ENCODE measurements at places on chromosomes 12 and 14.

DNA sequence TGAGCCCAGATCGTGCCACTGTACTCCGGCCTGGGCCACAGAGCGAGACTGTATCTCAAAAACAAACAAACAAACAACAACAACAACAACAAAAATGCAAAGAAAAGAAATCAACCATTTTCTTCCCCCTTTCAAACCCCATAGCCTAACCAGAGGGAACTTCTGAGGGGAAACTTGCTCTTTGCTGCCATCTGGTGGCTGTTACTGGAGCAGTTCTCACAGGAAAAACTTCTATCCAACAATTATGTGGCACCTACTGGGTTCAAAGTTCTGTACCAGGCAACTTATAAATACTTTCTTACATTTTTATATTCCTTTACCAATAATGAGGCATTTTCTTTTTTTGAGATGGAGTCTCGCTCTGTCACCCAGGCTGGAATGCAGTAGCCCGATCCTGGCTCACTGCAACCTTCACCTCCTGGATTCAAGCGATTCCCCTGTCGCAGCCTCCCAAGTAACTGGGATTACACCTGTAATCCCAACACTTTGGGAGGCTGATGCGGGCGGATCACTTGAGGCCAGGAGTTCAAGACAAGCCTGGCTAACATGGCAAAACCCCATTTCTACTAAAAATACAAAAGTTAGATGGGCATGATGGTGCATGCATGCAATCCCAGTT lies 50.9 kb upstream of the BICDL1 start:
- DNase-seq, result peak; percentile 52

DNA sequence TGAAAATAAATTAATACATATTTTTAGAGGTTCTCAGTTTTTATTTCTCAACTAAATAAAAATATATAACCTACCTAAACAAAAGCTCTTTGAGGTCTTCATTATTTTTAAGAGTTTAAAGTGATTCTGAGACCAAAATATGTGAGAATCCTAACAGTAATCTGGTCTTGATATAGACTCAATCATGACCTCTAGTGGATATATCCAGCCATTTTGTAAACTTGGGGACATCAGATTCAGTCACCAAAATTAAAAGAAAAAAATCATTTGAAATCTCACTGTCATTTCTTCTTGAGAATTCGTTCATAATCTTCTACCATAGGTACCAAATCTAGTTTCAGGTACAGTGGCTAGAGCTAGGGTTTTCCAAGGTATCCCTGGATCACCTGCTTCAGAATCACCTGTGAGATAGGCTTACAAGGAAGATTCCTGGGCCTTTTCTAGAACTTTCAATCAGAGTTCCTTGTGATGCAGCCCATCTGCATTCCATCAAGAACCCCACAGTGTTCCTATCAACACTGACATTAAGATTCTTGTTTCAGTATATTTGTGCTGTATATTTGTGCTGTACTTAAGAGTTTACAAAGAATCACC lies 214.9 kb downstream of the ADAMTS20 start:
- DNase-seq, result no peak

DNA sequence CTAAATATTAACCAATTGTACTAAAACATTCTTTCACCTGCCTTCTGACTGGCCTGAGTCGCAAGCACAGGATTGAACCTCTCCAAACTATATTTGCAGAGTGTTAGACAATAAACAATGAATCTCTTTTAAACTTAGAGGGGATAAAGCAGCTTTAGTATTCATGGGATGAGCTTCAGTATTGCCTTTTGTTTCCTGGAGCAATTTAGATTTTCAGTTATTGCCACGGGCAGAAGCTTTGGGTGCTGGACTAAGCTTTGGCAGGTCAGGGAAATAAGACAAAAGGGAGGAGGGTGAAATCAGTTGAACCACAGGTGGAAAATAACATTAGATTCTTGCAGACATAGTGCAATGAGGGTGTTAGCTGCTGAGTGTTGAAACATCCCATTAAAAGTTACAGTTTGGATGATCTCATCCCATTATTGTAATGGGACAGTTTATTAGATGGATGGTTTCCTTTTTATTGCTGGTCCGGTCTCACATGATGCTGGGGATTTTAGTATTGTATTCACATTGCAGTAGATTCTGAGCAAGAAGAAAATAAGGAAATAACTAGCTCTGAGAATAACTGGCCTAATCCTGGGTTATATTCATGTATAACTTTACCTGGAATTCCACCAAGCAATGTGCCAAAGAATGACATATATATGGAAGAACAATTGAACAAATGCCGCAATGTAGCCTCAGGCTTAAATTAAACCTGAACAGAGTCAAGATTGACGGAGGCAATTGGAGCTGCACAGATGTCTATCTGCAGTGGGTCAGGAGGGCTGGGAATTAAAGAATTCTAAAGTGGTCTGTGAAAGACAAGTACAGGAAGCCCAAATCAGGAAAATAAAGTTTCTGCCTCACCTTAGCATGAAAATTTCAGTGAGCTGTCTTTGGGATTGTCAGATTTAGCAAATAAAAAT lies 1092.8 kb upstream of the SEL1L start:
- DNase-seq, result no peak

- no peak for DNase-seq
Measured at GRCh38 chr14:28365510-28365909, 401.1 kb upstream of the FOXG1 start.

- no peak for DNase-seq
Measured at GRCh38 chr14:79040790-79041189, 870.6 kb downstream of the NRXN3 start.

DNA sequence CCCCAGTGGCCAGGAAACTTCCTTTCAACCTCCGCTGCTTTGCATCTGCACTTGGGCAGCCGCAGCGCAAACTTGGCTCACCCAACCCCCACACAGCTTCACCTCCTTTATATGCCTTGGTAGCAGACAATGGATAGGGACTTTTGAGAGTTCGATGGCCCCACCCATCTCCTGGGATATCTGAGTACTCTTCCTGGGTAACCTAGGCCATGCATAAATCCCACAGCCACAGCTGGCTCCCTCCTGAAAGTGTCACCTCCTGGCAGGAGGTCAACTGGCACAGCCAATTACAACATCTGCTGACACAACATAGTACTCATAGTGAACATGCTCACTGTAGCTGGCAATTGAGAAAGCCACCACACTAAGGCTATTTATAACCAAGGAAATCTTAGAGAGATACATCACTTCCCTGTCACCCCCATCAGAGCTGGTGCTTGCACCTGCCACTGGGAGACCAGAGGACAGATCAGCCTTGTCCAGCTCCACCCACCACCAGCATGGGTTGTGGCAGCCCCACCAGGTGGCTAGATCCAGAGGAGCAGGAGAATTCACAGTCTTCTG lies 410.0 kb downstream of the SYT1 start:
- DNase-seq, result no peak
